Stimulated activated CD4-positive, alpha-beta T cell treated with anti-CD3 and anti-CD28 coated beads, Interleukin-12 subunit alpha, Interleukin-12 subunit beta, amount 100 ng/mL, for 48 hours (primary cell): ENCODE measurements at places on chromosomes 11 and 22.

DNA sequence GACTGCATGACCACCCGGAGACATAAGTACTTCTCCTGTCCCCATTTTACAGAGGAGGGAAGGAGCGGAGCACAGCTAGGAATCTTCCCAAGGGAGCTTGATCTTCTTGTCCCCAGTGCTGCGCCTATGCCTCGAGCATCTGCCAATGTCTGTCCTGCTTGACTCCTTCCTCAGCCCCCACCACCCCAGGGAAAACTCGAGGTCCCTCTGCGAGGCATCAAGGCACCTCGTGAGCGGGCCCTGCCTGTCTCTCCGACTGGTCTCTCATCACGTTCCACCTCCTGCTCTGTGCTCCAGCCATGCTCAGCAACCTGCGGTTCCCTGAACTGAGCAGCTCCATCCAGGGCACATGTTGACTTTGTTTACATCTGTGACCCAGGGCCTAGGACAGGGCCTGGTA is 2.5 kb downstream of the NCF4 start:
- DNase-seq: no peak

GRCh38 chr11:96785073-96785472 is 395.3 kb downstream of the JRKL start:
- DNase-seq: no peak

DNA sequence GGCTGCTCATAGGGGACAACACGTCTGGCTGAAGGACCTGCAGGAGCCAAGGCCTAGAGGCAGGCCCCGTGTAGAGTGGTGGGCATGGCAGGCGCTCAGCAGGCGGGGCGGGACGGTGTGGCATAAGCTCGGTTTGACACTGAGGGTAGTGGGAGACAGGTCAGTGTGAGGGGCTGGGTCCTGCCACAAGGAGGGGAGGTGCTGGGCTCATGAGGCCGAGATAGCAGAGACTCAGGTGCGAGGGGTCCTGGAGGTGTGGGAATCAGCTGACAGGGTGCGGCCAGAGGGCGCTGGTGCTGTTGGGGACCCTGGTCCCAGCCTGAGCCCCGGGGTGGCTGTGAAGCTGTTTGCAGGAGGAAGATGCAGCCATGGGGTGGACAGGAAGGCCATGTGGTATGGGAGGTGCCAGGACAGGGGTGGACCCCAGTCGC is 6.7 kb downstream of the SLC22A12 start:
- DNase-seq: no peak

GRCh38 chr11:93370260-93370659 is 39.7 kb downstream of the DEUP1 start:
- DNase-seq: no peak

GRCh38 chr11:43879789-43880639 is 617 bp upstream of the ALKBH3 start:
- no peak for DNase-seq

GRCh38 chr11:72227316-72228228 is 3.0 kb downstream of the INPPL1 start:
- no peak for DNase-seq

GRCh38 chr11:117189191-117189940 is 9.8 kb upstream of the TAGLN start:
- DNase-seq: no peak

- DNase-seq: no peak
Observed at GRCh38 chr11:66841861-66842260, 1.4 kb upstream of the RCE1 start.

- no peak for DNase-seq
Observed at GRCh38 chr11:32435511-32435941, at the start of gene WT1. WT1 (minus strand) TSS chr11:32435539.

DNA sequence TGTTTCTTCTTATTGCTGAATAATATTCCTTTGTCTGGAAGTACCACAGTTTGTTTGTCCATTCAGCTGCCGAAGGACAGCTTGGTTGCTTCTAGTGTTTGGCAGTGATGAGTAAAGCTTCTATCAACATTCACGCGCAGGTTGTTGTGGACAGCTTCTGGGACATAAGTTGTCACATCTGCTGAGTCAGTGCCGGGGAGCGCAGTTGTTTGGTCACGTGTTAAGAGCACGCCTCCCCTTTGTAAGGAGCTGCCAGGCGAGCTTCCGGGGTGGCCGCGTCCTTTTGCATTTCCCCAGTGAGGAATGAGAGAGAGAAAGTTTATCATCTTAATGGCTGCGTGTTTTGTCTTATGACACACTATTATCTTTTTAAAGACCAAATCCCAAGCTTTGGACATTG is 30.3 kb downstream of the SAMM50 start:
- DNase-seq: no peak

DNA sequence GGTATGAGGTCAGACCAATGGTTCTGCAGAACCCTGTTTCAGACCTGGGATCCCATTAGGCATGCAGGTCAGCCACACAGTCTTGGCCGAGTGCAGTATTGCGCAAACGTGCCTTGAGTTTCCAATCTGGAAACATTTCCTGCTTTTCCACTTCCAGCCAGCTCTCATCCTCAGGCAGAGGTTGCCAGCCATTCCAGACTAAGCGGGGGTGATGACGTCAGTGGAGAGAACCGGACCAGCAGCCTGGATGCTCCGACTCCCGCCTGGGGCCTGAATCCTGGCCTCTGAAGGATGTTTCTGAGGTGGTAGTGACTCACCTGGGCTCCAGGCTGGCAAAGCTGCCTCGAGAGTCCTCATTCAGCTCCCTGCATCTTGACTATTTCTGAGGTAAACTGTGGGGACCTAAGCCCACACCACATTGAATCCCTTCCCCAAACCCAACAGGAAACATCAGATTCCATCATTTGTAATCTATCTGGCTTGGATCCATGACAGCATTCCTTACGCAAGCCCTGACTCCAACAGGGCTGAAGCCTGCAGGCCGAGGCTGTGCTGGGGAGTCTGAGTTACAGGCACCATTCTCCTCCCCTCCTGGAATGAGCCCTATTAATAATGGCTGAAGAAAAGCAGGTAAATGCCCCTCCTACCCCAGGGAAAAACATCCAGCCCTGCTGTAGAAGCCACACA is 83.0 kb downstream of the ABTB2 start:
- no peak for DNase-seq

DNA sequence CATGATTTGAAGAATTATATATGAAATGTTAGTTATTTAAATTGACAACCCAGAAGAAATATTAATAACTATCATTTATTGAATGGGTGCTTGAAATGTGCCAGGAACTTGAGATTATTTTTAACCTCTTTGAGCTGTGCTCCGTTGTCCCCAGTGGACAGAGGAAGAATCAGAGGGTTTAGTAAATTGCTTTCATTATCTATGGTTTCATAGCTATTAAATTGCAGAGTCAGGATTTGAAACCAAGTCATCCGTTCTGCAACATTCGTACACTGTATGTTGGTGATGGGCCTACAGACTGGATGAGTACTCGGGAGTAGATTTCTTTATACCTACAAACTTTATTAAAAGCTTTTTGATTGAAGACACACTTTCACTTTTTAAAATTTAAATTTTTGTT is 4.9 kb downstream of the HSD17B12 start:
- no peak for DNase-seq

DNA sequence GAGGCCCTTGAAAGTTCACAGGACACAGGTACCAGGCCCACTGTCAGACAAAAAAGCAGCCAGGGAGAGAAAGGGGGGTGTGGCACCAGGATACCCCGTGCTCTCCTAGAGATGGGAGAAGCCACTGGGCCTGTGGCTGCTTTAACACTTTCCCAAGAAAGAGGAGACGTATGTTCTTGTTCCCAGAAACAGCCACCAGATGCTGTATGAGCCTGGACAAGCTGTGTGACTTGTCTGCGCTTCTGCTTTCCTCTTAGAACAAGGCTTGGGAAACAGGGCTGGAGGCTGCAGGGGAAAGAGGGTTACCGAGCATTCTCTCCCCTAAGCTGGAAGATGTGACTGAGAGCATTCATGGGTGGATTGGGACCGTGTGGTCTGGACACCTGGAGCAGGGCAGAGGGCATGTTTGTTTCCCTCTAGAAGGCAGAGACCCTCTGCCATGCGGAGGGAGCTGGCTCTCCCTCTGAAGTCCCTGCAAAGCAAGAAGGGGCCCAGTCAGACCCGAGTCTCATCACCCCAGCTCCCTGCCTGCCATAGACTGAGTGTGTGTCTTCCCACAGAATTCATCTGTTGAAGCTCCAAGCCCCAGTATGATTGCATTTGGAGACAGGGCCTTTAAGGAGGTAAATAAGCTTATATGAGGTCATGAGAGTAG is 74.1 kb downstream of the TRIM29 start:
- DNase-seq: no peak

GRCh38 chr11:100575860-100576717 is 111.0 kb upstream of the ARHGAP42 start:
- DNase-seq: no peak

- DNase-seq: no peak
Observed at GRCh38 chr11:26045082-26045481, 286.8 kb upstream of the ANO3 start.

DNA sequence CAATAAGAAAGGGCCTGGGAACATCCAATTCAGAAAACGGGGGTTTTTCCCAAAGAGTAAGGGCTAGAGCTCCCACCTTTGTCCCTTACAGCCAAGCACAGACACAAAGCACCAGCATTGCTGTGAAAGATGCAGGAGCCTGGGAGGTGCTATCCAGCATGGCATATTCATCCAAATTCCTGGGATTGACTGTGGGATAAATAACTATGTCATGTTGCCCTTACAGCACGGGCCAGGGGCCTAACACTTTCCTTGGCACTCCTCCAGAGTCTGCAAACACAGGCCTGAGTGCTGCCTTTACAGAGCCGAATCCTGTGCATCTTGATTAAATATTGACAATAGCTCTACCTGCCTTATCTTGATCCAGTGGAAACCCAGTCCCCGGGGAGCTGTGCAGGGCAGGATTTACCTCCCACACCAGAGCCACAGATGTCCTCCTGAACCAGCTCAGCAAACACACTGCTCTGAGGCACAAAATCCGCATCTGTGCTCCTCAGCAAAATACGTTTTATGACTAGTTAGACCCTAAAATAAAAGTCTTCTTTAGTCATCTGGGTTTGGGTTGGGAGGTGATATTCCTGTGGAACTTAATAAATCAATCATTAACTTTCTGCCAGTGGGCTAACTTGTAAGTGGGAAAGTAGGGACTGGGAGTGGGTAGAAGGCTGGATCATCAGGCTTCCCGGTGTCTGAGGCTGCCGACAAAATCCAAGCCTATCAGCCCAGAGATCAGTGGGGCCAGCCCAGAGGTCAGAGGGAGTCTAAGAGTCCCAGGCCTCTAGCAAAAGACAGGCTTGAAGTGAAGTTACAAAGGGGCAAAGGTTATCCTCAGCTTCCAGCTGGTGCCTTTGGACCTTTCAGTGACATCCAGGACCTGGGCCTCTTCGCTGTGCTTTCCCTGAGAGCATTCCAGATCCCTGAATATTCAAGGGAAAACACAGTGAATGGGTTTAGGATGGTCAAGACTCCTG is 36.5 kb downstream of the POU2AF3 start:
- DNase-seq: no peak

GRCh38 chr22:41766476-41766875 is 34.0 kb upstream of the CCDC134 start:
- DNase-seq: no peak

DNA sequence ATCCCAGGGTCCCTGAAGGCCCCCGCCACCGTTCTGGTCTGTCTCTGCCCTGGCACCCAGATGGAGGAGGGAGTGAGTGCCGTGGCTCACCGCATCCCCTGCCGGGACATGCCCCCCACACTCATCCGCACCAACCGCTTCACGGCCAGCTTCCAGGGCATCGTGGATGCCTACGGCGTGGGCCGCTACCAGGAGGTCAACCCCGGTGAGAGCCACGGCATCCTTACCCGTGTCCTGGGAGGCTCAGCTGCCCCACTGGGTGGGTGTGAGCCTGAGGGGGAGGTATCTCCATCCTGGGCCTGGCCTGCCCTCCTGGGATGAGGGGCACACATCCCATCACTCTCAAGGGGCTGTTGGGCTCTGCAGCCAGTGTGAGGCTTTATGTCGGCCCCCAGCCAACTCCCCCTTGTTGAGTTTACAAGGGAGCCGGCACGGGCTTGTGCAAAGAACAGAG is 6.1 kb downstream of the TCIRG1 start:
- no peak for DNase-seq

DNA sequence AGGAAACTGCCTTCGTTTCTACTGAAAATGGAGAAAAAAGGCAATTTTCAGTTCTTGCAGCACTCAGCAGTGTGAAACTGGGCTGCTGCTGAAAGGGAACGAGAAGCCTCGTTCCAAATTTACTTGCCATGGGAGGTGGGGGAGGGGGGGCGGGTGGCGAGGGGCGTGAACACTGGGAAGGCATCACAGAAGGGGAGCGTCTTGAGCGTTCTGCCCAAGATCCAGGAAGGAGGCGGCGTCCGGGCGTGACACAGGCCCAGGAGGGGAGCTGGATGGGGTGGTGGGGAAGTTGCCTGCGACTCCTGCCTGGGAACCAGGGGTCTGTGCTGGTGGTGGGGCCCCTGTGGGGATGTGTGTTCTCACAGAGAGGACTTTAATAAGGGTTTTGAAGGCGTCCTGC is 213.5 kb downstream of the CTTN start:
- no peak for DNase-seq

DNA sequence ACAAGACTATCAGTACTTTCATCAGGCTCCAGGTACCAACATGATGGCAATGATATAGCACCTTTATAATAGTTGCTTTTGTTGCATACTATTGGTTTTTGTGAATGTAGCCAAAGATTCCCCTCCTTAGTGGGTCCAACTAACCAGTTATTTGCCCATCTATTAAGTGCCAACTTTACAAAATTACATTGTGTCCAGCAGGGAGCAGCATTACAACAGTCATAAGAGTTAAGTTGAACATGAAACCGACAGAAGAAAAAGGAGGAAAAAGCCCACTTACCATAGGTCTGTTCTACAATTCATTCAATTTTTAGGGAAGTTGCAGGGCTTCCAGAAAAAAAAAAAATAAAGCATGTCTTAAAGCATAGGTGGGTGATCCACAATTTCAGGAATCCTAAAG is 21.6 kb downstream of the IMMP1L start:
- DNase-seq: no peak

DNA sequence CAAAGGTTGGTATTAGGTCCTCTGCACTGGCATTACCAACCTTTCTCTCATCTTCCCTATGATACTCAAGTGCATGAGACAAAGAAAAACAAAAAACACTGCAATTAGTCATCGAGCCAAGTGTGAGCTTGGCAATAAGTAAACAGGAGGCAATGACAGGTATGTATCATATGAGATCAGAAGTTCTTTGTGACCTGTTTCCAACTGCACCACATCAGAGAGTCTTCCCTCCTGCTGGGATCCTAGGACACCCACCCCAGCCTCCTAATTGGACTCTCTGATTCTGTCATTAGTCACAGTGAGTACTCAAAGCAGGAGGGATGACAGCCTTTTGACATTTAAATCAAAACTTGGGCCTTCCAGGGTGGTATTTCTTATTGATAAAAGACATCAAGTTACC is 7.8 kb upstream of the JAML start:
- DNase-seq: peak; percentile 57

GRCh38 chr11:16613512-16614381 is 124.7 kb upstream of the C11orf58 start:
- peak; percentile 56 for DNase-seq

DNA sequence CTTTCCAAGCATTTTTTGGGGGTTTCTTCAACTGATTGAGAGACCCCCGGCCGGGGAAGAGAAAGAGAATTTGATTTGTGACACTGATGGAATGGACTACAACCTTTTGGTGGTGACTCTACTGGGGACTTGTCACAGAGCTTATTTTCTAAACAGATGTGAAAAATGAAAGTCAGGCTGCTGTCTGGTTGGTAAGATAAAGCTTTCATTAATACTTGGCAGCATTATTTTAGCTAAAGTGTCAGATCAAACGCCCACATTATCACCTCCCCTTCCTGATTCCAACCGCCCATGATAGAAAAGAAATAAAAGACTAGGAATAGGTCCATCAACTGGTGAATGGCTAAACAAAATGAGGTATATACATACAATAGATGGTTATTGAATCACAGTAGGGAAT is 45.6 kb upstream of the EHF start:
- no peak for DNase-seq
